ENCODE measurements at places on chromosomes 16 and 17. TPM values are rescaled to one million over a fixed set of nuclear protein-coding genes. Genes with fewer than 3 reads are reported as not detected.

SHBG gene
- total RNA-seq: not detected

ARL17B gene
- 13.1 TPM for total RNA-seq

CNGB1 gene
- total RNA-seq: not detected

HS3ST4 gene
- total RNA-seq: not detected

KRT17 gene
- total RNA-seq: 35.9 TPM

QPRT gene
- 18.4 TPM for total RNA-seq

EPOP gene
- 1.8 TPM for total RNA-seq

EVPLL gene
- total RNA-seq: not detected

GSDMA gene
- total RNA-seq: not detected
